ENCODE measurements at places on chromosomes 5 and 9.

- peak; percentile 99 for DNase-seq
These were observed at the start of gene SPATA24 for GRCh38 chr5:139403787-139404483. Gene SPATA24 (minus strand): TSS chr5:139404089. CDS start chr5:139404060, 29 bp downstream.

DNA sequence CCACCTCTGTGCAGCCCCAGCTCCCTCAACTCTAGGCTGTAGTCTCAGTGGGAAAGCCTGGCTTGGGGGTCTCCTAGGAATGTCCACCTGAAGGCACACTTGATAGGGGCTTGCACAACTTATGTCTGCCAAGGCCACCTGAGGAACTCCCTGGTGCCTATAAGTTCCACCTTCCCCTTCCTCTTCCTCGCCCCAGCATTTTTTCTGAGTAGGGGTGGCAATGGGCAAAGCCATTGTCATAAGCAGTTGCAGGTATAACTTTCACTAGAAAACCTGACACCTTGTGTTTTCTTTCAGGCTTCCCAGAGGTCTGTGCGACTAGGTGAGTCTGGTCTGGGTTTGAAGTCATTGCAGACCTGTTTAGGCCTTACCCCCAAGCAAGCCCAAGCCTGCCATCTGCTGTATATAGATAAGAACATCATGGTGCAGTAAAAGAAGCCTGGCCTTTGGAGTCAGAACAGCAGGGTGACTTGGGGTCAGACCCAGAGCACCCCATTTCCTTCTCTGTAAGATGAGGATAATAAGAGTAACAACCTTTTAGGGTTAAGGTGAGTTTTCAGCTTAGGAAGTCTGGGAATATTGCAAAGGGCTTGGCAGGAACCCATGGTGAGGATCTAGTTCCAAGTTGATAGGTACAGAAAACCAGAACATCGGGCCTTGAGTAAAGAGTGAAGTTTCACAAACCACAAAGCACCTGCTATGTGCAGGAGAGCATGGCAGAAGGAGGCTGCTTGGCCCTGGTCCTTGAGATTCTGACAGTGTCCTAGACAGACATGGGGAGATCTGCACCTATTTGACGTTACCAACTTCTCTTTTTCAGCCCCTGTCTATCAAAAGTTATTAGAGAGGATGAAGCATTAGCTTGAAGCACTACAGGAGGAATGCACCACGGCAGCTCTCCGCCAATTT lies 33.8 kb downstream of the TGFBI start:
- no peak for DNase-seq

- DNase-seq, result no peak
These were observed 102.2 kb upstream of the TARS1 start for GRCh38 chr5:33338336-33339110.

DNA sequence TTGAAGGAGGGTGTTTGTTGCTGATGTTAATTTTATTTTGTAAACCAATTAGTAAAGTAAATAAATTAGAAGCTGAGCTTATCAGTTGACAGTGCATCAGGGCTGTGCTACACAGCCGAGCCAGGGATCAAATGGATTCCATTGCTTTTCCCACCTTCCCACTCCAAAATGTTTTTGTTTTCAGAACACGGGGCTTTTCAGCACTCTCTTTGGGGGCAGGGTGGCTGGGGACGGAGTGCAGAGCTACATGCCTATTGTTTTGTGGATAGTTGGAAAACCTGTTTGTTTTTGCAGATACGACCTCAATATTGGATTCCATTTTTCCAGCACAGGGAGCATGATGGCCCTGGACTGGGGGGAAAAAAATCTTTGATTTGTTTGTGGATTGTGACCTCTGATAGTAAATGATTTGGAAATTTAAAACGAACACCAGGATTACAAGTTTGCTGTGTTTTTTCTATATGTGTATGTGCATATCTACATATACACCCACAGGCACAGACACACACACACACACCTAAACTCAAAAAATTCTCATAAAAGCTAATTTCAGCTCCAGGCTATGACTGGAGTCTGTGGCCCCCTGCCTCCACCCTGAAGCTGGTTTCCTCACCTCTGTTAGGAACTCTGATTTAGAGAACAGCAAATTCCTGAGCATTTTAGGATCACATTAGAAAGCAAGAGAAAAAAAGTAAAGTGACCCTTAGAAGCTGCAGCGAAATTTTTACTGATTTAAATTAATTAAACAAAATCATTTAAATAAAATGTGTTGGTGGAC lies 371.7 kb upstream of the IRX2 start:
- no peak for DNase-seq

GRCh38 chr5:166709691-166710090 lies 1581.8 kb upstream of the WWC1 start:
- no peak for DNase-seq

DNA sequence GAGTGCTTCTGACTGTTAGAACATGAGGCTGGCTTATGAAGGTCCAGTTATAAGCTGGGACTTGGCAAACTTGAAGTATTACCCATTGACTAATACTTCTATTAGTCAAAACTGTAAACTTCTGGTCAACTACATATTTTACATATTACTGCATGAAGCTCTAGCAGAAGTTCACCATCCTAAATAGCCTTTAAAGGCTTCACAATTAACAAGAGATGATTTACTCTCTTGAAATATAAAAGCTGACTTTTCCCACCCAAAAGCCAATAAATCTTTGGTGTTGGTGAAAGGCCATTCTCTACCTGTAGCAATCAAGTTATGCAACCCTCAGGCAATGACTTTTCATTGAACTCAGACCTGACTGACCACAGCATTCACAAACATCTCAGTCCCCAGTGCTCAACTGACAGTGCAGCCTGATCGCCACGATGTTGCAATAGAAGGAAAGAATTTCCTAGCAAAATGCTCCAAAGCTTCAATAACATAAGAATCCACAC lies 345.6 kb downstream of the EBF1 start:
- no peak for DNase-seq

GRCh38 chr5:644509-644908 lies 32.4 kb downstream of the CEP72 start:
- DNase-seq, result no peak

Data from stimulated activated CD4-positive, alpha-beta T cell treated with anti-CD3 and anti-CD28 coated beads, Interleukin-15, amount 100 ng/mL, for 48 hours (primary cell).